ENCODE measurements at places on chromosomes 7 and 10.

DNA sequence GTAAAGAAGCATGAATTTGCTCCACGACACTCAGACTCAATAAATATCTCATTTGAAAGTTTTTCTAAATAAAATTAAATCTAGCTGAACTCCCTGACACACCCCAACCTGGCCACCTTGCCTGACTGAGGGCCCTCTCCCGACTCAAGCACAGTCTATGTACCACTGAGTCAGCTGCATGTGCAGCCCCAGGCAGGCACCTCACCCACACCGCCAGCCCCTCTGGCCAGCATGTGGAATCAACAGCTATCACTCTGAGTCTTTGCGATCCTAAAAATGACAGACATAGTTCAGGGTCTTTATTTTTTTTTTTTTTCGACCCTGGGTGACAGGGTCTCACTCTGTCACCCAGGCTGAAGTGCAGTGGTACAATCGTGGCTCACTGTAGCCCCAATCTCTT, 35.2 kb downstream of the OAT start:
- no peak for DNase-seq

DNA sequence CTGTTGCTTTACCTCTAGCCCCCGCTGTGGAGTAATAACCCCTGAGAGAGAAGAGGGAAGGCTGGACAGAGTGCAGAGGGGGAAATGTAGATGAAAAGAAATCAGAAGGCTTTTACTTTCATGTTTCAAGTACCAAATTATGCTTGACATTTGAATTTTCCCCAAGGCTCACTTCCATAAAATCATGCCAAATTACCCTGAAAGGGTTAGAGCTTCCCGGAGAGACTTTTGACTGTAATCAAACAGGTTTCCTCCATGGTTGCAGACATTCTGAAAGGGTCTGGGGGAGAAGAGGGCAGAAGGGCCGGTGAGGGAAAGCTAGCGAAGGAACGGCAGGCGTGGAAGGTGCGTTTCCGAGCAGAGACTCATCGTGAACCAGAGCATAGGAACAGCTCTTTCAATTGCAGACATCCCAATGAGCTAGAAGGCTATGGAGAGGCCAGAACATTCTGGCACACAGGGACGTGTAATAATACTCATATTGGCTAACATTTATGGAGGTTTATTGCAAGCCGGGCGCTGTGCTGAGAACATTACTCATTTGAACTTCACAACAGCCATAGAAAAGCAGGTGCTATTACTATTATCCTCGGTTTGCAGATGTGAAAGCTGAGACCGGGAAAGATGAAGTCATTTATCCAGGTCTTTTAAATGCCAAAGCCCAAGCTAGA, 620.8 kb upstream of the AUTS2 start:
- DNase-seq = no peak

DNA sequence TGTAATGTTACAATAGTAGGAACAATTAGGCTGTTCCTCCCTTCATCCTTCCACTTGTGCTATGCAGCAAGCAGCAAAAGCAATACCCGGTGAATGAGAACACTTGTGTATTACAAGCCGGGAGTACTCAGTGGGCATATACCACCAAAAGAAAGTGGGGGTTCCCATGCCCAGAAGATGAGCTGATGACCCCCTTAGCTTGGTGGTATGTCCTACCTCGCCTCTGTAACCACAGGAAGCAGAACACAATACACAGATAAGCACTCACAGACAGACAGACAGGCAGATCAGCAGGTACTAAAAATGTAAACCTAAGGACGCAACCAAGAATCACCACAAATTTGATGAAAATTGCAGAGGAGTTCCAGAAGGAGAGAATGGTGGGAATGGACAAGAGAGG, 15.5 kb upstream of the KIF20B start:
- no peak for DNase-seq

- DNase-seq = no peak
These were observed 25.2 kb downstream of the VCL start for GRCh38 chr10:74022926-74023629.

- no peak for DNase-seq
These were observed 24.9 kb downstream of the LRRC20 start for GRCh38 chr10:70357565-70357964.

DNA sequence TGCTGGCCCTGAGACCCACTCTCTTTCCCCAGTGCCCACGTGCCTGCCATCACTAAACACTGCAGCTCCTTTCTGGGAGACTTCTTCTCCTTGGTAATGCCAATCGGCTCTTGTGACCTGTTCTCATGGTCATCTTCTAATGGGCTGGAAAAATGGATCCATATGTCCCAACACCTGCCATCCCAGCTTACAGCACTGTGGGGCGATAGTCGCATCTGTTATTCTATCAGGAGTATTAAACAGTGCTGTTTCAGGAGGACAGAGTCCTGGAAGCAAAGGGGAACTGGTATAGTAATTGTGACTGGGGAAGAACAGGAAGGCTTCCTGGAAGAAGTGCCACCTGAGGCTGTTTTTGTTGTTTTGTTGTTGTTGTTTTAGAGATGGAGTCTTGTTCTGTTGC, 411.2 kb downstream of the GLRX3 start:
- no peak for DNase-seq

DNA sequence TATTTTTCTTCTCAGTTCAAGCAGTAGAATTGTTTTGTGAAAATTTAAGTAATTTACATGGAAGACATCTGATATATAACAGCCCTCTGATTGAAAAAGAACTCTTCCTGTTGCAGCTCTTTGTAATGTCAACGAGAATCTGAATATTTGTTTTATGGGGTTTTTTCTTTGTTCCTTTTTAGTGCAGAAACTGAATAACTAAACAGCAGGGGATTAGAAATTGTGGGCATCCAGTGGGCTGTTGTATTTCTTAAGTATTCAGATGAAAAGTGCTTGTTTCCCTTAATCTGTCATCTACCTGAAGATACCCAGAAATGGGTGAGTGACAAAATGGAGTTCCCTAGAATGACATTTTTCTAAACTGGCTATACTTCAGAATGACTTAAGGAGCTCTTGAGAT, 7.4 kb downstream of the ARL4A start:
- DNase-seq = no peak

DNA sequence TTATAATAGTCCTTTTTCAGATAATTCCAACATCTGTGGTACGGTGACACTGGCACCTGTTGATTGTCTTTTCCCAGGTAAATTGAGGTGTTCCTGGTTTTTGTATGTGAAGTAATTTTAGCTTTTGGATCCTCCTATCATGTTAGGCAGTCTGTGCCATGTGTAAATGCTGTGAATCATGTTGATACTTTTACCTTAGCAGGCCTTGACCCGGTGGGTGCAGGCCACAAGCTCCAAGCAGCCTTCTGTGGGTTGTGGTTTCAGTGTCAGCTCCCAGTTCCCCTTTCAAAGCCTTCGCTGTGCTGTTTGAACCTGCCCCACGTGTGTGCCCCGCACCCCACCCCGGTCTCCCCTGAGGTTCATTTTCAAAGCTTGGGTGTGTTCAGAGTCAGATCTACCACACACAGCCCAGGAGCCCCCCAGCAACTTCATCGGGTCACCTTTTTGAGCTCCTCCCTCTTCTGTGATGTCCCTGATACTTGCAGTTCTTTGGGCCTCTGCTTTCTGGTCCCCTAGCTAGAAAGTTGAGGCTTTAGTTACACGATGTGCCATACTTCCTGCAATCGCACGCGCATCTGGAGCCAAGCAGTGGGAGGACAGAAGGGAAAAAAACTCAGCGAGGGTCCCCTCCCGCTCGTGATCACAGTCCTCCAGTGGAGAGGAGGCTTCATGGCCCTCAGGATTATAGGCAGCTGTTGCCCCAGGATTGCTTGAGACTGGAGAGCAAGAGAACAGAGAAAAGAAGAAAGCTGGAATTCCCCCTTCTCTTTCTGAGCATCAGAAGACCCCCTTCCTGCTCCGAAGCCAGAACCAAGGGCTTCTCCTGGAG, 8.7 kb upstream of the BHLHA15 start:
- peak; percentile 95 for DNase-seq

DNA sequence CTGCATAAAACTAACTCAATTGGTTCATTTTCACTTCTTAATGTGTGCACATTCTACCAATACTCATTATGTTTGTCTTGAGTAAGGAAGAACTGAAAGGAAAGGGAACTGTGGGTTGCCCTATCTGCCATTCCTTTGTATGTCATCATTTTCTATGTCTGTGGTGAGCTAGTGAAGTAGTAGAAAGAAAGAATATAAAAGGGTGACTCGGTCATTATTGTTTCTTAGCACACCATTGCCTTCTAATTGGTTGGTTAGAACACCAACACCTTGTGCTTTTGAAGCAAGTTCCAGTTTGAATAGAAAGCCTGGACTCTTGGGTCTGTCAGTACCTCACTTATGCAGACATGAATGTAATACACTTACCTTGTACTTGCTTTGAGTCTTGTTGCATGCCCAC, 64.3 kb upstream of the MDFIC start:
- no peak for DNase-seq

- DNase-seq = peak; percentile 80
These were observed 59.3 kb downstream of the NUDCD3 start for GRCh38 chr7:44431091-44431608.

- no peak for DNase-seq
These were observed 125.8 kb downstream of the NEUROD6 start for GRCh38 chr7:31214751-31215150.

GRCh38 chr10:47401874-47402640, 18.0 kb upstream of the ZNF488 start:
- DNase-seq = no peak

GRCh38 chr7:7681191-7681935, 37.0 kb downstream of the RPA3 start:
- peak; percentile 83 for DNase-seq

GRCh38 chr10:120422457-120422856, 34.6 kb upstream of the PLPP4 start:
- DNase-seq = no peak

GRCh38 chr7:30080818-30081217, 52.6 kb downstream of the PLEKHA8 start:
- DNase-seq = peak; percentile 78

- peak; percentile 89 for DNase-seq
These were observed 70.1 kb downstream of the AMZ1 start for GRCh38 chr7:2757904-2758672.

DNA sequence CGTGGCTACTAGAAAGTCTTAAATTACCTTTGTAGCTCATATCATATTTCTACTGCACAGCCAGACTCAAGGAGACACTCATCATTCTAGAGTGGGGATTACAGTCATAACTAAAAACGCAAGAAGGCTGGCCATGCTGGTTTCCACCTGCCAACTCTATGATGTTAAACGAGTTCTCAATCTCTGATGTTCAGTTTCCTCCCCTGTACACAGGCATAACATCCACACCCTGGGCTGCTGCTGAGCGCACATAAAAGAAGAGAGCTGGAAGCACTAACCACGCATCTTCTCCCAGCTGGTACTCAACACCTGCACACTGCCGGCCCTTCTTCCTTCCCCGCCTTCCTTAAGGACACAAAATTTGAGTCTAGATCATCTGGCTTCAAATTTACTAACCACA, 60.5 kb downstream of the SORBS1 start:
- DNase-seq = no peak

DNA sequence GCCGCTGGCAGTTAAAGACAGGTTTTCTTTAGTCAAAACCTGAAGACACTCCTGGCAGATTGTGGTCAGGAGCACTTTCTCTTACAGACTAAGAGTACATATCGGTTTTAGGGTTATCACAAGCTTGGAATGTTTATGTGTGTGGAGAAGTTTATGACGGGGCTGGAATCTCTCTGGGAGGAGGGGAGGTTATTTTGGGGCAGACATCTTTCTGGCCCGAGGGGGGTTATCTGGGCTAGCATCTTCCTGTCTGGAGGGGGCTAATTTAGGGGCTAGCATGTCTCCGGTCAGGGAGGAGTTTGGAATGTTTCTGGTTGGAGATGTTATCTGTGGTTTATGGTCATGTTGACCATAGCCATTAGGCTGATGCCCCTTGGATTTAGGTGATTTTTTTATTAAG, 141.2 kb upstream of the KIF5B start:
- no peak for DNase-seq

DNA sequence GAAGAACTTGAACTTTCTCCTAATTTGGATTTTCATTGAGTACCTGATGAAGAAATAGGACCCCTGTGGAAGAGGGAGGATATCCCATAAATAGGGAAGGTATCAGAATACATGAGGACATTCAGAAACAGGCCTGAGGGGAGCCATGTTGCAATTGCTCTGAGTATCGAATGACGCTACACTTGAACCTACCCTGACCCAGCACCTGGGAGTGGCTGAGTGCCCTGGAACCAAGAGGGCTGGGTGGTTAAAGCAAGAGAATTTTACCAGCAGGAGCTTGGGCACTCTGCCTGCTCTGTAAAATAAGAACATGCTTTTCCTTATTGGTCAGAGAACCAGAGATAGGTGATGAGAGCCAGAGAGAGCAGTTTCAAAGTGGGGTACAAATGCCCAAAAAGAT, 7.2 kb downstream of the NEUROD6 start:
- DNase-seq = no peak

DNA sequence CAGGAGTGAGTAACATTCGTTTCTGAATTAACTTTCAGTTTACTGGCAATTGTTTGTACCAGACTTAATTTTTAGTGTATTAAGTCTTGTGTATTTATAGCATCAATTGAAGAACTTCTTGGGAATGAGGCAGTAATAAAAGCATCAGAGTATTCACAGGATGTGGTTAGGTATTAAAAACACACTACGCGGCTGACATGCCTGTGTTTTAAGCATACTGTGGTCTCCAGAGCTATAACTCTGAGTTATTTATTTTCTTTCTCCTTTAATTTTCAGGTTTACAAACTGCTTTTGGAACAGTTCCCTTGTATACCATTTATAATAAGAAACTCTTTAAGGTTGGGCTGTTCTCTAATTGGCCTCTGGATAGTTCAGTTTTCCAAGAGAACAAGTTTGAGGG, 626.1 kb upstream of the NRG3 start:
- DNase-seq = no peak

- peak; percentile 19 for DNase-seq
These were observed 524.8 kb downstream of the GRM8 start for GRCh38 chr7:126727930-126728391.

GRCh38 chr7:85805656-85806055, 618.8 kb upstream of the SEMA3D start:
- no peak for DNase-seq

DNA sequence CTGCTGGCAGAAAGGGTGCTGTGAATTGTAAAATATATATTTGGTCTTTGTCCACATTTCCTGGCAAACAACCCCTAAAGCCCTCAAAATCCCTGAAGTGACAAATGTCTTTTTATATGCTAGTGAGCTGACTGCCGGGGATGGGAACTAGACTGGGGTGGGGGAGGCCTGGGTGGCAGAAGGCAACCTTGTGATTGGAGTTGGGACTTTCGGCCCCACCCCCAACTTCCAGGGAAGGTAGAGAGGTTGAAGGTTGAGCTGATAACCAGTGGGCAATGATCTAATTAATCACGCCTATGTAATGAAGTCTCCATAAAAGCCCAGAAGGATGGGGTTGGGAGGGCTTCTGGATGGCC, 2.7 kb downstream of the EPHA1 start:
- no peak for DNase-seq

- no peak for DNase-seq
These were observed 9.1 kb upstream of the EIF4H start for GRCh38 chr7:74164985-74165456.
